Mesothelial cell of epicardium (in vitro differentiated cells): ENCODE measurements at places on chromosomes 6 and 20. TPM values are rescaled to one million over a fixed set of nuclear protein-coding genes. Genes with fewer than 3 reads are reported as not detected.

GSTA3 gene
- total RNA-seq: not detected in 3 replicates

SERPINB6 gene
- total RNA-seq: 91.4 to 96.8 TPM (median 93.4 TPM) in 3 replicates

ESR1 gene
- not detected in 3 replicates for total RNA-seq

SLC16A10 gene
- total RNA-seq: 15.0 to 18.0 TPM (median 15.1 TPM) in 3 replicates

GRCh38 chr6:132812756-132813172, 1.6 kb upstream of the RPS12 start:
- peaks cover 3% of the 10 kb centered on the region for H3K27me3 ChIP-seq
- H3K4me3 ChIP-seq: peak overlapping the region; percentile 97
- H3K36me3 ChIP-seq: peaks cover 18% of the 10 kb centered on the region
- no peak for DNase-seq
- peaks cover 38% of the 10 kb centered on the region for H3K4me1 ChIP-seq

DNA sequence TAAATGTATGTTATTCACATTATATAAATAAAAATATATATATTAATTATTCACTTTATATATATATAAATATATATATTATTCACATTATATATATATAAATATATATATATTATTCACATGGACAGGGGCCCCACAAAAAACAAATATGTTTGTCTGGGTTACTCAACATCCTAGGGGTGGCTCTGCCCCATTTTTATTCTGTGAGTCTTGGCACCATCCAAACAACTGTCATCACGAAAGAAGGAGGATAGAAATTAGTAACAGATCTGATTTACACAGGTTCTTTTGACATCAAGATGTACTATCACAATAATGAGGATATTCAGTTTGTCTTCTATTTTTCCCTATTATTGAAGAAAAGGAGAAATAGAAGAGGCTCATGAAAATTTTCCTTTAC, 187.3 kb downstream of the GPX5 start:
- H3K27ac ChIP-seq: no peak overlapping the region
- peaks cover 11% of the 10 kb centered on the region for H3K36me3 ChIP-seq
- DNase-seq: no peak
- no peak overlapping the region for H3K4me3 ChIP-seq

DNA sequence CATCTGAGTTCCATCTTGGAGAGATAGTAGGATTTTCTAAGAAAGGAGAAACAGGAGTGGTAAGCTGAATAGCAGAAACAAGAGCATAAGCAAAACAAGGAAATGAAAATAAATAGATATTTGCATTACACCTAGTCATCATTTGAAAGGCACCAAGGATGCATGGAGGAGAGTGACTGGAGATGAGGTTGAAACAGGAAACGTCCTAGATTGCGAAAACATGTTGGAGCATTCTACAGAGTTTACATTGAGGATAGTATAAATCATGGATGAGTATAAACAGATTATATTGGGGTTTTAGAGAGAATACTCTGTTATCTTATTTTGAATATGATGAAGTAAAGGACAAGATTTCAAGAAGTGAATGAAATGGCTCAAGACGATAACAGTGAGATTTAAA, 507.3 kb downstream of the EYS start:
- DNase-seq: no peak
- no peak overlapping the region for H3K4me3 ChIP-seq
- peaks cover 4% of the 10 kb centered on the region for H3K4me1 ChIP-seq
- H3K36me3 ChIP-seq: peaks cover 1% of the 10 kb centered on the region
- H3K27me3 ChIP-seq: no peaks in the 10 kb centered on the region
- no peak overlapping the region for H3K27ac ChIP-seq

- H3K4me3 ChIP-seq: no peak overlapping the region
- no peak for DNase-seq
- H3K27ac ChIP-seq: no peak overlapping the region
- H3K27me3 ChIP-seq: no peaks in the 10 kb centered on the region
- H3K4me1 ChIP-seq: no peaks in the 10 kb centered on the region
- peaks cover 2% of the 10 kb centered on the region for H3K36me3 ChIP-seq
Measured at GRCh38 chr6:95501032-95501904, 76.1 kb upstream of the MANEA start.

GRCh38 chr20:51447097-51447764, 95.3 kb downstream of the NFATC2 start:
- H3K36me3 ChIP-seq: peaks cover 2% of the 10 kb centered on the region
- H3K27ac ChIP-seq: peak overlapping the region; percentile 94
- no peak overlapping the region for H3K4me3 ChIP-seq
- no peak for DNase-seq
